ENCODE measurements at places on chromosomes 13 and 19.

DNA sequence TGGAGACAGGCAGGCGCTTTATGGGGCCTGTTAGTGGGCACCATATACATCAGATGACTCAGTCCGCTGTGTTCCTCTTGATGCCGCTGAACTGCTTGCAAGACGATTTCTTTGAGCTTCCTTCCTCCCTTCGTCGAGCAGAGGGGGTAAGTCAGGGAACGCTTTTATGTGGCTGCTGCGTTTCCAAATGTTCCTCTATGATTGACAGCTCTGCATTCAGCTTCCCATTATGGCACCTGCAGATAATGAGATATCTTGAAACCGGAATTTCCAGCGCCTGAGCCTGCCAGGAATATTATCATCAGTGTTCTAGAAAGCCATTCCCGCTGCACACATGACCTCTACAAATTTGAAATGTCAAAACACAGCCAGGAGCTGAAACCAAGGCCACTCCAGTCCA, 257.0 kb downstream of the TSHZ3 start:
- DNase-seq: no peak

GRCh38 chr13:100671389-100672182, 3.0 kb downstream of the TMTC4 start:
- DNase-seq: no peak

DNA sequence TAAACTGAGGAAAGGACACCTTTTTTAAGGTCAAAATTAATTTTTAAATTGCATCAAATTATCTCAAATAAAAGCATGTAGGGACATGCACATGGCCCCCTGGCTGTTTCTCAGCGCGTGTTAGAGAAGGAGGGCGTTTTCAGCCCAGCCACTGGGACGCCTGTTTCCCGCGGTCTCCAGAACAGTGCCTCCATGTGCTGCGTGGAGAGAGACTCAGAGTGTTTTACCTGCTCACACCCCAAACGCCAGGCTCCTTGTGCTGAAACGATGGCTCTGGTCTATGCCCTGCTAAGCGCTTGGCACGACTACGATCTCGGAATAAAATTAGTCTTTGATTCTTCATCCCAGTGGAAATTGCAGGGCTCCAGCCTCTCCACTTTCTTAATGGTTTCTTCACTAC, 20.0 kb upstream of the SPACA7 start:
- no peak for DNase-seq

GRCh38 chr13:29621841-29622240, 26.4 kb upstream of the SLC7A1 start:
- no peak for DNase-seq

DNA sequence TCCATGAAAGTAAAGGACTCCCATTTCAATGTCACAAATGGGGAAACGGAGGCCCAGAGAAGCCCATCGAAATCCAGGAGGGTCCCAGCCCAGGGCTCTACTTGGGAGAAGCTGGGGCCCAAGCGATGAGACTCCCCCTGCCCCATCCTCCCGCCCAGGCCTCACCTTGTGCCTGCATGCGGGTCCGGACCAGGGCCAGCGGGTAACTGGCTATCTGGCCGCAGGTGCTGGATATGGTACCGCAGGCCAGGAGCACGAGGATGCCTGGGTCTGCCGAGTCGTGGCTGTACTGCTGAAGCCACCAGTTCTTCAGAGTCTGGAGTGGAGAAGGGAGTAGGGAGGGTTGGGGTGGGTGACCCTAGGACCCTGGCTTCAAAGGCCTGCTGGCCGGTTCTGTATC, 10.4 kb upstream of the SLC25A41 start:
- no peak for DNase-seq

DNA sequence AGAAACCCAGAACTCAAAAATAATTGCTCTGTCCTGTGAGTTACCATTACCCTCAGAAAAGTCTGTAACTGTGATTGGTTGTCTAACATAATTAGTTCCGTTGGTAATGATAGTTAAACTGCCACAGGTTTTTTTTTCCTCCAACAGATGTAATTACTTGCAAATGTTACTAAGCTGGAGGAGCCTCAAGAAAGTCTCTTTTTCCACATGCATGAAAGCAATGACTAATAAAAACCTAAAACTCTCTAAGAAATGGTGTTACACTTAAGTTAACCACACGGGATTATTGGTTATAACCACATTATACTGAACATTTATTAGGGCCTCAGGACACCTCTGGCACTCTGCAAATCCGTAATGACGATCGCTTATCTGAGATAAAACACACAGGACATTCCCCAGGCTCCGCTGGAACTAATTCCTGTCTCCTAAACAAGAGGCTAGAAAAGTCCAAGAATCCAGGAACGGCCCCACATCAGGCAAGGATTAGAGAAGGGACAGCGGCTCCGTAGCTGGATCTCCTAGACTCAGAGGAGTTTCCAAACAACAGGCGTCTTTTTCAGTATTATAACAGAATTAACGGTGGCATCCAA, 753 bp downstream of the ZNF235 start:
- no peak for DNase-seq

DNA sequence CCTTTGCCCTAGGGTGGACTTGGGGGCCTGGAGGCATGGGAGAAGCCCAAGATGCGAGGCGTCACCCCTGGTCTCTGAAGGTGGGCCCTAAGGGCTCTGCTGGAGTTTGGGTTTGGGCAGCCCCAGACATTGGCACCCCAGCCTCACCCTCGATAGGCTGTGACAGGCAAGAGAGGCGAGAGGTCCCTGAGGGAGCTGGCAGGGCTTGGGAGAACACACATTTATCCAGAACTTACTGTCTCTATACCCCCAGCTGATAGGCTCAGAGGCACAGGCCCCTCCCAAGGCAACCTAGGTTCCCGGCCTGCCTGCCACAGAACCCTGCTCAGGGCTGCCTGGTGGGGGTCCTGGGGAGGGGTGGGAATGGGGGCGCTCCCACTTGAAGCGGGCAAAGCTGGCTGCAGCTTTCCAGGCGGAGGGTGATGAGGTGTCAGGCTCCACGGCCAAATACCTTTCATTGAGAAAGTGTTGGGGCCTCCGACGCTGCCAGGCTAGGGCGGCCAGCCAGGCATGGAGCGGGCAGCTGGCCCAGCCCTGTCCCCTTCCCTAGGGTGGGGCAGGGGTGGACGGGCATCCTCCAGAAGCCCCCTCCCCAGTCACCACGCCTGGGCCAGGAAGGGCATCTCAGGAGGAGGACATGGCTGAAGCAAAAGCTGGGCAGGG, 9.7 kb downstream of the CILP2 start:
- DNase-seq: no peak

- no peak for DNase-seq
Observed at GRCh38 chr13:40442826-40443225, 223.6 kb downstream of the FOXO1 start.

DNA sequence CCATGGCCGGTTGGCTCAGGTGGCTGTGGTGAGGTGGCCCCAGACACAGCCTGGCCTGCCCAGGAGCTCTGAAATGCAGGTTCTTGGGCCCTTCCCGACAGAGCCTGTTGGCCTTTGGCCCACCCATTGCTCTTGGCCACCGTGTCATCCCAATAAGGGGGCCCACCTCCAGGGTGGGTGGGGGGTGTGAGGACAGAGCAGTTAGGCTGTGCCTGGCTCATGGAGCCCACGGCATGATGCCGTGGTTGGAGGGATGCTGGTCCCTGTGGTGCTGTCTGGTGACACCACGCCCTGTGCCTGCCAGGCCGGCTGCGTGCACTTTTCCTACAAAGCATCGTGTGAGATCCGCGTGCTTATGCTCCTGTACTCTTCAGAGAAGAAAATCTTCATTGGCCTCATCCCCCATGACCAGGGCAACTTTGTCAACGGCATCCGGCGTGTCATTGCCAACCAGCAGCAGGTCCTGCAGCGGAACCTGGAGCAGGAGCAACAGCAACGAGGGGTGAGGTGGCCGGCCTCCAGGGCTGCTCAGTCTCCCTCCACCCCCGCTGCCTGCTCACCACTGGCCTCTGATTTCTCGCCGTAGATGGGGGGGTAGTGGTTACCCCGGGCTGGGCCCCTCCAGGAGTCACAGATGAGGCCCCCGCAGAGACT, 7.6 kb downstream of the PNKP start:
- DNase-seq: no peak

- DNase-seq: no peak
Observed at GRCh38 chr19:5138606-5139582, 170.0 kb downstream of the KDM4B start.

GRCh38 chr13:41590643-41591042, 133.3 kb downstream of the RGCC start:
- DNase-seq: no peak

DNA sequence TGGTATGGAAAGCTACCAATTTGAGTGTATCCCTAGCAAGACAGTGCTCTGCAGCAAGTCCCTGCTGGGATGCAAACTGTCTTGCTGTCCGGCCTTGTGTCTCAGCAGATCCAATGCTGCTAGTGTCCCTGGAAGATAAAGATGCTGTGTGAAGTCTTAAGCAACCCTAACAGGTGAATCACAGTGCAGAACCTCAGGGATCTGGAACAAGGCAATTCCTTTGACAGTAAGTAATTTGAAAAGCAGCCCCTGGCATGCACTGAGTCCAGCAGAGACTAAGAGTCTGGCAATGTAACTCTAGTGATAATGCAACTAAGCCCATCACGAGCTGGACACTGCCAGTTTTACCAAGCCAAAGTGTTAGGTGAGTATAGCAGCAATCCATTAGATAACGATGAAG, 1.7 kb upstream of the UCHL3 start:
- no peak for DNase-seq

DNA sequence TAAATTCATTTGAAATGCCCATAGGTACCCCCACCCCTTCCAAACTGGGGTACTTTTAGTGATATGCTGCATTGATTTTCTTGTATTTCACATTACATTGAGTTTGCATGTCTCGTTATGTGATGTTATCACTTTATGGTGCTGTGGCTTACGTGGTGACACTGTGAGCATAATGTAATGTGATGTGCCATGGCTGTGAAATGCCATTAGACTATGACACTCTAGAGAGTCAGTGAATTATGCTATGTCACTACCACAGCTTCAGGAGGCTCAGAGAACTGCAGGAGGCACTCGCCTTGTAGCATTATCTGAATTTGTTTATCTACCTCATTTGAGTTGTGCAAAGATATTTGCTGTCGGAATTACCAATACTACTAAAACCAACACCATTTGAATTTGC, 590.1 kb upstream of the SLC10A2 start:
- no peak for DNase-seq

GRCh38 chr13:99087954-99088491, 110.2 kb upstream of the DOCK9 start:
- DNase-seq: no peak

GRCh38 chr13:91248249-91248648, 99.2 kb upstream of the MIR17HG start:
- no peak for DNase-seq

DNA sequence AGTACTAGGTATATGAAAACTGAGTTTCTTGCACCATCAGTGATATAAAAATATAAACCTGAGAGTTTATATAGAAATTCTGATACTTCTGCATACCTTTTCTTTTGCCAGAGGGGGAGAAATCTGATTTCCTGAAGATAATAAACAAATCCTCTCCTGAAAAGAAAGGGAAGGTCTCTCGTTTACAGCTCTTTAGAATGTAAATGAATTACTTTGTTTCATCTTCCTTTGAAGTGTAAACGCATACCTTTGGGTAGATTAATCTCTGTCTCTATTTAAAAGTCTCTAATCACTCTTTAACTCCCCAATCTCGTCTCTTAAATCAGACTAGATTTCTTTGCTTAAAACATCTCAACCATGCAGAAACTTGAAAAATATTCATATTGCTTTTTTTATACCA, 1092.9 kb downstream of the SLITRK5 start:
- DNase-seq: no peak

DNA sequence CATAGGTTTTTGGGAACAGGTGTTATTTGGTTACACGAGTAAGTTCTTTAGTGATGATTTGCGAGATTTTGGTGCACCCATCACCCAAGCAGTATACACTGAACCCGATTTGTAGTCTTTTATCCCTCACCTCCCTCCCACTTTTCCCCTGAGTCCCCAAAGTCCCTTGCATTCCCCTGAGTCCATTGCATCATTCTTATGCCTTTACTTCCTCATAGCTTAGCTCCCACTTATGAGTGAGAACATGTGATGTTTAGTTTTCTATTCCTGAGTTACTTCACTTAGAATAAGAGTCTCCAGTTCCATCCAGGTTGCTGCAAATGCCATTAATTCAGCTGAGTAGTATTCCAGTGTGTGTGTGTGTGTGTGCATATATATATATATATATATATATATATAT, 97.2 kb upstream of the EDNRB start:
- DNase-seq: no peak

DNA sequence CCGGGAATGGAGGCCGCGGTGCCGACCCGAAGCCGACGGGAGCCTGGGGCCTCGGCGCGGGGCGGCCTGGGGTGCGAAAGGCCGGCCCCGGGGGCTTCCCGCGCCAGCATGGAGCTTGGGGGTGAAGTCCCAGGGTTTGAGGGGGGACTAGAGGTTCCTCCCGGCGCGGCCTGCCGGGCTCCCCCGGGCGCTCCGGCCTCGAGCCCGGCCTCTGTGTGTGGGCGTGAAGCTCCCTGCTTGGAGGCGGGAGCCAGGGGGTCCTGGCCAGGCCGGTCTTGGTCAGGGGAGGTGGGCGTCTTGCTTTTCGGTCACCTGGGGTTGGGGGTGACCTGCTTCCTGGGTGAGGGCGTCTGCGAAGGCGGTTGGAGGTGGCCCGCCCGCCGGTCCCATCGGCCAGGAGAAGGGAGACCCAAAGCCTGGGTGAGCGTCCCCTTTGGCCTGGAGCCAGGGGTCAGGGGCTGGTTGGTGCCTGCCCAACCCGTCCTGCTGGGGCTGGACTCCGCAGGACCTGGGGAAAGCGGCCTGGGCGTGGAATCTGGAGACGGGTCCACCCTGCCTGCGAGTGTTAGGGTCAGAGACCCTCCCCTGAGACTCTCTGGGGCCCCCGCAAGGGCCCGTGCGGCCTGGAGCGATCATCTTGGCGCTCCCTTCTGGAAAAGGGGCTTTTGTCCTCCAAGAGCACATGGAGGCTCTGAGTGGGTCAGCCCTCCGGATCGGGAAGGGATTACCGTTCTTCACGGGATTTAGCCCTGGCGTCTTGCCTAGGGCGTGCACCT, 535 bp downstream of the BSG start:
- DNase-seq: no peak

- no peak for DNase-seq
Observed at GRCh38 chr19:50694815-50695145, 24.8 kb downstream of the SHANK1 start.

DNA sequence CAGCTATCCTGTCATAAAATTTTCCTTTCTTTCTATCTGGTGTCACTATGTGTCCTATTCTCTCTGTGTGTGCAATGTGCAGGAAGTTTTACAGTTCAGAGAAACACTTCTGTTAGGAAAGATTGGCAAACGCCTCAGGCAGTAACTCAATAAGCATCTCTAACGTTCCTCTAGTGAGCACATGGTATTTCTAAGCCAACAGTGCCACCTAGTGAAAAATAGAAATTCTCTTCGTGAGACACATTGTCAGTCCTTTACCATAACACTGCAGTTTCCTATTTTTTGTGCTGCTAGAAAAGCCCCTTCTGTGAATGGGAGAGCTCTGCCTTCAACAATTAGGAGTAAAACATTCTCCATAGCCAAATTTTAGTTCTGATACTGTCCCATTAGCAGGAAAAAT, 50.7 kb downstream of the ZNF723 start:
- DNase-seq: no peak

- DNase-seq: no peak
Observed at GRCh38 chr19:33755099-33756035, 41.3 kb upstream of the KCTD15 start.

GRCh38 chr13:27643334-27644132, 21.8 kb downstream of the POLR1D start:
- DNase-seq: no peak

All from suprapubic skin (tissue), 4 donors.